ENCODE measurements at places on chromosomes 1 and 21. TPM values are rescaled to one million over a fixed set of nuclear protein-coding genes. Genes with fewer than 3 reads are reported as not detected.
A peak's percentile ranks its signal among the peaks of the same experiment; 100 is the strongest.

Gene CSF3R
- total RNA-seq: 7.5 TPM

Gene FAM72C
- not detected for total RNA-seq

Gene TMEM82
- not detected for total RNA-seq

Gene C1QC
- 289 TPM for total RNA-seq

Gene C1orf74
- 0.28 TPM for total RNA-seq

Gene TPTE
- not detected for total RNA-seq

Gene FCAMR
- total RNA-seq: not detected

Gene SH3BGR
- total RNA-seq: 6.4 TPM

Gene LSM10
- total RNA-seq: 56.6 TPM

Gene RXRG
- total RNA-seq: 2.1 TPM

Gene BTBD8
- 7.5 TPM for total RNA-seq

Gene NUCKS1
- total RNA-seq: 90.0 TPM

Gene LRRC38
- not detected for total RNA-seq

Gene WLS
- 99.2 TPM for total RNA-seq

Gene EFCAB7
- 12.8 TPM for total RNA-seq

- no peak overlapping the region for H3K4me3 ChIP-seq
- H3K36me3 ChIP-seq: no peaks in the 10 kb centered on the region
- no peaks in the 10 kb centered on the region for H3K4me1 ChIP-seq
- no peak for DNase-seq
- no peaks in the 10 kb centered on the region for H3K27me3 ChIP-seq
- H3K27ac ChIP-seq: no peak overlapping the region
Measured at GRCh38 chr21:39845571-39846130, 21.6 kb upstream of the PCP4 start.

DNA sequence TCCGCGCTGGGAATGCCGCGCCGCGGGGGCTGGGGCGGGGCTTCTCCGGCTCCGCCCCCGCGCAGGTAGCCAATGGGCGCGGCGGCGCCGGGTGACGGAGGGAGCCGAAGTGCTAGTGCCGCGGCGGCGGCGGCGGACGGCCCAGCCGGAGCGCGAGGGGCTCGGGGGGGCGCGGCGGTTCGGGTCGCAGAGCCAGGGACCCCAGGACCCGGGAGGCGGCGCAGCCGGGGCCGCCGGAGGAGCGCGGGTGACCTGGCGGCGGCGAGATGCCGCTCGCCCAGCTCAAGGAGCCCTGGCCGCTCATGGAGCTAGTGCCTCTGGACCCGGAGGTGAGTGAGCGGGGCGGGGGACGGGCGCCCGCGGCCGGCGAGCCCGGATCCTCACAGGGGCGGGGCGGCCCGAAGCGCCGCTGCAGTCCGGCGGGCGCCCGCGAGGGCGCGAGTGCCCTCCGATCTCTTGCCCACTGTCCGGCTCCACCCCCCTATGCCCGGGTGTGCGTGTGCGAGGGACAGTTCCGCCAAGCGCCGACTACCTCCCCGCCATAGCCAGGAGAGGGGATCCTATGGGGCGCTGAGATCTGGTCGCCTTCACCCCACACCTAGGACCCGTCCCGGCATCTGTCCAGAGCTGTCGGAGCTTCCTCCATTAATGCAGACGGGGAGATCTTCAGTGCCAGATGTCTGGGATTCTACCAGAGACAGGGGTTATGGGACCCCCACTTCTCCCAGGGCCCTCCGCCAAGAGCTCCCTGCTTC lies at the start of gene RPS6KA1:
Gene RPS6KA1 (plus strand): TSS at position 107 of the 755 bp plus-strand sequence. CDS start 160 bp downstream, at position 267.
- DNase-seq: no peak
- no peaks in the 10 kb centered on the region for H3K4me1 ChIP-seq
- no peaks in the 10 kb centered on the region for H3K36me3 ChIP-seq
- H3K4me3 ChIP-seq: peak within 1 kb of the TSS; percentile 77

- no peak for DNase-seq
- H3K4me1 ChIP-seq: no peaks in the 10 kb centered on the region
- H3K4me3 ChIP-seq: no peak overlapping the region
- no peak overlapping the region for H3K27ac ChIP-seq
Measured at GRCh38 chr1:181541947-181542346, 58.6 kb downstream of the CACNA1E start.

DNA sequence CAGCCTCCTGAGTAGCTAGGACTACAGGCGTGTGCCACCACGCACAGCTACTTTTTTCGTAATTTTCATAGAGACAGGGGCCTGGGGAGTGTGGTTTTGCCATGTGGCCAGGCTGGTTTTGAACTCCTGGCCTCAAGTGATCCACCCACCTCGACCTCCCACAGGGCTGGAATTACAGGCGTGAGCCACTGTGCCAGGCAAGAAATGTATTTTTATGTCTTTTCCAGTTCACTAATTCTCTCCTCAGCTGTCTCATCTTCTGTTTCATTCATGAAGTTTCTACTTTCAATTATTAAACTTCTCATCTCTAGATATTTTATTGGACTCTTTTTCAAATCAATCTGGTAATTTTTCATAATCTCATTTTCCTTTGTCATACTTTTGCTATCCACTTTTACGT lies 72.1 kb upstream of the DISP3 start:
- no peak for DNase-seq
- H3K27me3 ChIP-seq: no peaks in the 10 kb centered on the region
- H3K4me1 ChIP-seq: no peaks in the 10 kb centered on the region
- H3K36me3 ChIP-seq: no peaks in the 10 kb centered on the region

DNA sequence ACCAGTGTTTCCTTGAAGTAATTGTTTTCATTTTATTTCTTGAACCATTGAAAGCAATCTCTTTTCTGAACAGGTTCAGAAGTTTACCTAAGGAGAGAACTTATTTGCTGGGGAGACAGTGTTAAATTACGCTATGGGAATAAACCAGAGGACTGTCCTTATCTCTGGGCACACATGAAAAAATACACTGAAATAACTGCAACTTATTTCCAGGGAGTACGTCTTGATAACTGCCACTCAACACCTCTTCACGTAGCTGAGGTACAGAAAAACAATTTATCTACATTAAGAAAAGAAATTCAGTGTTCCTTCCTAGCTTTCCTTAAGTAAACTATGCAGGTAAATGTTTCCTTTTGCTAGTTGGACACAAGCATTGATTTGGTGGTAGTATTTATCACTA lies 27.4 kb downstream of the AGL start:
- H3K4me1 ChIP-seq: no peaks in the 10 kb centered on the region
- H3K36me3 ChIP-seq: peaks cover 17% of the 10 kb centered on the region
- DNase-seq: no peak
- H3K27me3 ChIP-seq: no peaks in the 10 kb centered on the region
- no peak overlapping the region for H3K27ac ChIP-seq

GRCh38 chr1:80367058-80367457 lies 1360.5 kb upstream of the ADGRL4 start:
- no peak for DNase-seq
- H3K27ac ChIP-seq: no peak overlapping the region

DNA sequence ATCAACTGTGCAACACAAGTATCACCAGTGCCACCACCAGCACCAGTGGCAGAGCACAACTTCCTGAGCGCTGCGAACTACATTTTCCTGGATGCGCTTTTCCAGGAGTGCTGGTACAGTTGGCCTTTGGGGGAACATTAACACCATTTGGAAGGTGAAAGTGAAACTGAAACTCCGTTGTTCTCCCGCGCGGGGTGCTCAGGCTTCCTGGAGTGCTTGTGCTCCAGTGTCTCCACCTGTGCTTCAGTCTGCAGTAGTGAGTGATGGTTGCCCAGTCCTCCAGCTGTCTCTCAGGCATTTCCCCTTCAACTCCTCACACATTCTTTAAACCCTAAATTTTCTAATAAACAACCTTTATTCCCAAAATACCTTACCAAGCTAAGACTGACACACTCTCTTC lies 187.8 kb downstream of the LRRIQ3 start:
- no peaks in the 10 kb centered on the region for H3K4me1 ChIP-seq
- no peak for DNase-seq
- no peaks in the 10 kb centered on the region for H3K36me3 ChIP-seq
- H3K4me3 ChIP-seq: no peak overlapping the region

GRCh38 chr1:17538010-17538409 lies 1.5 kb upstream of the ARHGEF10L start:
- no peak for DNase-seq
- peaks cover 55% of the 10 kb centered on the region for H3K4me1 ChIP-seq
- H3K27me3 ChIP-seq: no peaks in the 10 kb centered on the region
- peak overlapping the region; percentile 94 for H3K27ac ChIP-seq
- no peaks in the 10 kb centered on the region for H3K36me3 ChIP-seq

GRCh38 chr1:110708974-110709440 lies 34.3 kb upstream of the KCNA3 start:
- no peaks in the 10 kb centered on the region for H3K27me3 ChIP-seq
- H3K27ac ChIP-seq: no peak overlapping the region
- H3K36me3 ChIP-seq: no peaks in the 10 kb centered on the region
- DNase-seq: no peak
- no peak overlapping the region for H3K4me3 ChIP-seq
- no peaks in the 10 kb centered on the region for H3K4me1 ChIP-seq

- DNase-seq: no peak
- no peaks in the 10 kb centered on the region for H3K36me3 ChIP-seq
- no peak overlapping the region for H3K27ac ChIP-seq
- no peaks in the 10 kb centered on the region for H3K27me3 ChIP-seq
Measured at GRCh38 chr1:245863566-245864184, 643.4 kb downstream of the SMYD3 start.

GRCh38 chr21:14595449-14595848 lies 49.3 kb upstream of the SAMSN1 start:
- no peaks in the 10 kb centered on the region for H3K4me1 ChIP-seq
- DNase-seq: no peak
- H3K27ac ChIP-seq: no peak overlapping the region
- H3K27me3 ChIP-seq: no peaks in the 10 kb centered on the region
- H3K36me3 ChIP-seq: no peaks in the 10 kb centered on the region

DNA sequence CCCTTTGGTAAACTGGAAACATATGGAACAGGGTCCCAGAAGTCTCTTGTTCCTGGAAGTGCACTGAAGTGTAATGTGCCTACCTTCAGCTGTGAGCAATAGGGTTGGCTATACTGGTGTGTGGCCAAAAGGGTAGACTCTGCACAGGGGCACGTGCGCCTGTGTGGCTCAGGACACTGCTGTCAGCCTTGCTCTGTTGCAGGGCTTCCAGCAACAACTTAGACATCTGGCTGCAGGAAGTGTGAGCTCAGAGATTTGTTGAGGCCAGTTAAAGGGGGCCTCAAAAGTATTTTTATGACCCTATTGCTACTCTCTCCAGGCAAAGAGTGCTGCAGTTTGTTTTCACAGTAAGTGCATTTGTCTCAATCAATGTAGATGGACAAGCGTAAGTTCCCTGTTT lies 7.5 kb downstream of the CTPS1 start:
- H3K4me3 ChIP-seq: no peak overlapping the region
- H3K27ac ChIP-seq: peak overlapping the region; percentile 93
- DNase-seq: no peak

GRCh38 chr1:28154078-28154594 lies 22.4 kb downstream of the PTAFR start:
- no peaks in the 10 kb centered on the region for H3K27me3 ChIP-seq
- H3K4me3 ChIP-seq: no peak overlapping the region
- H3K27ac ChIP-seq: peak overlapping the region; percentile 18
- no peaks in the 10 kb centered on the region for H3K4me1 ChIP-seq
- no peak for DNase-seq
- no peaks in the 10 kb centered on the region for H3K36me3 ChIP-seq

- no peak for DNase-seq
- H3K36me3 ChIP-seq: no peaks in the 10 kb centered on the region
- no peak overlapping the region for H3K4me3 ChIP-seq
Measured at GRCh38 chr1:182329471-182329870, 62.1 kb downstream of the GLUL start.

DNA sequence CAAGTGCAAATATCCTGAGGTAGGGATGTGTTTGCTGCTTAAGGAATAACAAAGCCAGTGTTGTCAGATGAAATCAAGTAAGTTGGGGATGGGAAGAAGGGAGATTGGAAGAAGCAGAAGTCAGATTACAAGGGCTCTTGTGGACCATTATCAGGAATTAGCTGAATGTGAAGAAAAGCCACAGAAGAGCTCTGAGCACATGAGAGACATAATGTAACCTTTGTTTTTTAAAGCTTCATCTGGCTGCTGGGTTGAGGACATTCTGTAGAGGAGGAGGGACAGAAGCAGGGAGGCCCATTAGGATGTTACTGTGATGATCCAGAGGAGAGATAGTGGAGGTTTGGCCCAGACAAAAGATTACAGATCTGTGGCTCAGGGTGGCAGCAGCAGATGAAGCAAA lies 111.7 kb downstream of the DUSP10 start:
- H3K36me3 ChIP-seq: no peaks in the 10 kb centered on the region
- H3K4me3 ChIP-seq: no peak overlapping the region
- no peaks in the 10 kb centered on the region for H3K4me1 ChIP-seq
- H3K27ac ChIP-seq: no peak overlapping the region

DNA sequence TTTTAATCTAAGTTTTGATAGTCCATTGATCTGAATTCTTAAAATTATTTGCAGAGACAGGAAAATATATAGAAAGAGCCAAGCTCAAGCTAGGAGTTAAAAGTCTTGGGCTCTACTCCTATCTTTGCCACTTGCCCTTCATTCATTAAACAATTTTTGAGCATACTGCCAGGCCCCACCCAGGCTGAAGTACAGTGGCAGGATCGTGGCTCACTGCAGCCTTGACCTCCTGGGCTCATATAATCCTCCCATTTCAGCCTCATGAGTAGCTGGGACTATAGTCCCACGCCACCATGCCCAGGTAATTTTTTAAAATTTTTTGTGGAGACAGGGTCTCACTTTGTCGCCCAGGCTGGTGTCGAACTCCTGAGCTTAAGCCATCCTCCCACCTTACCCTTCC lies 8.2 kb downstream of the TRMT13 start:
- DNase-seq: no peak
- H3K4me3 ChIP-seq: no peak overlapping the region
- no peaks in the 10 kb centered on the region for H3K4me1 ChIP-seq
- no peak overlapping the region for H3K27ac ChIP-seq
- peaks cover 14% of the 10 kb centered on the region for H3K36me3 ChIP-seq

DNA sequence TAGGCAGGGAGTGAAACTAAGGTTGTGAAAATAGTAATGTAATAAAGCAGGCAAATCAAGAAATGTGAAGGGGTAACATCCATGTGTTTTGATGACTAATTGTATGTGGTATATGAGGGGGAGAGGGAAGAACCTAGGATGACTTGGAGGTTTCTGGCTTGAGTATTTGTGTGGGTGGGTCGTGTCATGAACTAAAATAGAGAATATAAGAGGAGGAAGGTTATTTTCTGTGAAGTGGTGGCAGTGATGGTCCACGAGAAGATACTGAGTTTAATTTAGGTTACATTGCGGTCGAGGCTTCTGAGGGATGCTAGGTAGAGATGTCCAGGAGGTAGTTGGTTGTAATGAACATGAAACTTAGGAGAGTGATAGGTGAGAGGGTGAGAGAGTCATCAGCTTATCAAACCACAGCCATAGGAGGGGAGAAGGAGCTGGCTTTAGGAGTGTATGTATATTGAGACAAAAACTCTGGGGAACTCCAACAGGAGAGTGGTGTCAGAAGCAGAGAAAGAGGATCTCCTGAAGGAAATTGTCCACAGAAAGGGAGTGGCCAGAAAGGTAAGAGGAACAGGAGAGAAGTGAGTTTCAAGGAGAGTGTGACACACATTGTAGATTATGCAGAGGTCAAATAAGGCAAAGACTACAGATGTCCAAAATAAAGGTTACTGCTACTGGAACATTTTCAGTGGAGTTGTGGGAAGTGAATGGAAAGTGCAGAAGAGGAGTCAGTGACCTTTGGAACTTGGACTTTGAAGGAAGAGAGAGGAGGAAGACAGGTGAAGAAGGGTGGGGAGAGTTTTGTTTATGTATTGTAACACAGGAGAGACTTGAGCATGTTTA lies 89.0 kb upstream of the MACF1 start:
- H3K27ac ChIP-seq: peak overlapping the region; percentile 56
- no peaks in the 10 kb centered on the region for H3K27me3 ChIP-seq
- no peaks in the 10 kb centered on the region for H3K36me3 ChIP-seq
- H3K4me3 ChIP-seq: no peak overlapping the region

GRCh38 chr1:198499588-198499987 lies 40.9 kb downstream of the ATP6V1G3 start:
- no peak overlapping the region for H3K27ac ChIP-seq
- DNase-seq: no peak
- no peaks in the 10 kb centered on the region for H3K36me3 ChIP-seq
- H3K27me3 ChIP-seq: no peaks in the 10 kb centered on the region
- H3K4me1 ChIP-seq: no peaks in the 10 kb centered on the region
- no peak overlapping the region for H3K4me3 ChIP-seq

Data from sigmoid colon (tissue), 7 donors.